Activated T-cell treated with anti-CD3 and anti-CD28 coated beads, Interleukin-2, amount 50 U/mL, for 4 hours (primary cell): ENCODE measurements at places on chromosomes 16 and 17. TPM values are rescaled to one million over a fixed set of nuclear protein-coding genes. Genes with fewer than 3 reads are reported as not detected.

DNA sequence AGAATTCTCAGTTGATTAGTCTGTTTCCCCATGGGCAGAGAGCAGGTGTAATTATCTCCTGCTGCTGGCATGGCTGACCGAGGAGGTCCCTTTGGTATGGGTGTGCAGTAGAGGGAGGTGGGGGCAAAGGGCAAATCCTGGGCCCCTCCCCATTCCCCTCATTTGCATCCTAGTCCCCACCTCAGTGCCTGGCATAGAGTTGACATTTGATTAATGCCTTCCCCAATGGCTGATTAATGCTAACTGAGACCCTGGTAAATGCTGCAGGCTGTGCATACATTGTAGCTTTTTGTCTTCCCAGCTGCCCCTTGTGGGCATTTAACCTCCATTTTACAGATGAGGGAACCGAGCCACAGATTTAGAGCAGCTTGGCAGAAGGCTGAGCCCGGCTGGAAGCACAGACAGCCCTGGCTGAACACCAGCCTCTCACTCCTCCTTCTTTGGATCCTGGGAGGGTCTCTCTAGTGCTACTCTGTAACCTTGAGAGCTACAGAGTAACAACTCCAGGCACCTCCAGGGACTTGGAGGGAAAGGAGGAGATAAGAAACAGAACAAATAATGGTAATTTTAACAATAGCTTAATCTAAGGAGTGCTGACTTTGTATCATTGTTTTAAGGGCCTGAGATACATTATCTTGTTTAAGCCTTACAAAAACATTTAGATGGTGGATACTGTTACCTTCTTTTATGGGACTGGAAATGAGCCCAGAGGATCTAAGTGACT lies 5.1 kb downstream of the PLCG2 start:
- no peak for DNase-seq

GRCh38 chr16:50668368-50669008 lies 12.6 kb downstream of the SNX20 start:
- DNase-seq = no peak

- DNase-seq = no peak
Observed at GRCh38 chr16:1656808-1657617, 21.1 kb upstream of the JPT2 start.

DNA sequence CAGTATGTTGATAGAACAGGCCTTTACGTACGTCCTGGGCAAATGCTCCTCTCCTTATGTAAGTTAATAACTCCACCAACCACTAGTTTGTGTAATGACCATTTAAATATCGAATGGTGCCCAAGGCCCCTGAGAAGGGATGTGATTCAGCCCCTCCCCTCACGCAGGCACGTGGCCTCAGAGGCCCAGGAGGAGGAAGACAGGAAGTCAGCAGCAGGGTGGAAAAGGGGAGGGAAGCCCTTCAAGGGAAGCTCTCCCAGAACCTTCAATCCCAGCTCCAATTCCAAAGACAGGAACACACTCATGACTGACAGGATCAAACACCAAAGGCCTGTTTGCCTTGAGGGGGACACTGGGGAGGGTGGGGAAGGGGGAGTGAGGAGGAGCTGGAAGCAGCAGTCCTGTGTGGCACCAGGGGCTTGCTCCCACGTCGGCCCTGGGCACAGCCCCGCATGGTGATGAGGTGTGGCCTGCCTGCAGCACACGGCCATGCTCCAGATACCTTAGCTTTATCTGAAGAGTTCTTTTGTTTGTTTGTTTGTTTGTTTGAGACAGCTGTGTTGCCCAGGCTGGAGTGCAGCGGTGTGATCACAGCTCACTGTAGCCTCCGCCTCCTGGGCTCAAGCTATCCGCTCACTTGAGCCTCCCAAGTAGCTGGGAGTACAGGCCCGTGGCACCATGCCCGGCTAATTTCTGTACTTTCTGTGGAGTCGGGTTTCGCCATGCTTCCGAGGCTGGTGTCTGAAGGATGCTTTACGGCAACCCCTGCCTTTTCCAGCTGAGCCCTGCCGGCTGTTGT lies 105.0 kb downstream of the ZNF778 start:
- no peak for DNase-seq

The ZSCAN10 gene
- total RNA-seq = not detected

The SHBG gene
- not detected for total RNA-seq

GRCh38 chr16:5982979-5983378 lies 885.4 kb upstream of the EEF2KMT start:
- DNase-seq = no peak
